ENCODE measurements at places on chromosomes 2 and 18.

DNA sequence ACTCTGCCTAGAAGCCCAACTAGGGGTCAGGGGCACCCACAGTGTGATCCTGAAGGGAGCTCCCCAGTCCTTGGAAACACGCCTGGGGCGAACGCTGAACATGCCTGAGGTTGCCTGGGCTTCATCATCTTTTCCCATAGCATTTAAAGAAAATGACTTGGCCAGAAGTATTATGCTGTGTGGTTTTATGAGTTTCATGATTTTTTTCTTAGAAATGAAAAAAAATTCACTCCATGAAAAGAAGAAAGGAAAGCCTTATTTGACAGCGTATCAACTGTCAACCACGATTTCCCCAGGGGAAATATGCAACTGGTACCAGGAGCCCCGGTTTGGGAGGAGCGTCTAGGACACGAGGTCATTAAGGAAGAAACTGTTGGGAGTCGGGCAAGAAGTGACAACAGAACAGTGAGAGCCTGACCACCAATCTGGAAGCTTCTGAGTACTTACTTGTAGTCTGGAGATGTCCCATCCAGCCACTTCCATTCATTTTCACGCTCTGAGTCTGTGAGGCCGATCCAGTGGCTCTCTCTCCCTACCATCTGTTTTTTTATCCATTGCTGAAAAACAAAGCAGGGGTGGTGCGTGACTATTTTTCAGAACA is 63.5 kb upstream of the THOC1 start:
- DNase-seq: no peak

- no peak for DNase-seq
Measured at GRCh38 chr2:112156152-112156986, 18.2 kb downstream of the FBLN7 start.

DNA sequence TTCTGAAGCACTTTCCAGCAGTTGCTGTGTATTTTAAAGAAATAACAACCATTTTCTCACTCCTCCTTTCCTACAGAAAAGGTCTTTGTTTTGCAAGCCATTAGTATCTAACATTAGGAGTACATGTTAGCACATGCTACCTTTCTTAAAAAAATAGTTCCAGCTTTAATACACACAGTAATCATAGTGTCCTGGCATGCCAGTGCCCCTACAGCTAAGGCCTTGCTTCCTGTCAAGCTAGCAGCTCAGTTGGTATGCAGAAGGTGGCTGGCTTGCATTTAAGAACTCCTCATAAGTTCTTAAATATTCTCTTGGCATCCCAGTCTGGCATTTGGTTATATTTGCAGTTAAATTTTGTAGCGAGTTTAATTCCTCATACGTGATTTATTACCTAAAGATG is 141.3 kb upstream of the IL1R2 start:
- DNase-seq: no peak

GRCh38 chr2:192026825-192027120 is 168.0 kb downstream of the TMEFF2 start:
- DNase-seq: no peak
